ENCODE measurements at places on chromosomes 16 and 17.

DNA sequence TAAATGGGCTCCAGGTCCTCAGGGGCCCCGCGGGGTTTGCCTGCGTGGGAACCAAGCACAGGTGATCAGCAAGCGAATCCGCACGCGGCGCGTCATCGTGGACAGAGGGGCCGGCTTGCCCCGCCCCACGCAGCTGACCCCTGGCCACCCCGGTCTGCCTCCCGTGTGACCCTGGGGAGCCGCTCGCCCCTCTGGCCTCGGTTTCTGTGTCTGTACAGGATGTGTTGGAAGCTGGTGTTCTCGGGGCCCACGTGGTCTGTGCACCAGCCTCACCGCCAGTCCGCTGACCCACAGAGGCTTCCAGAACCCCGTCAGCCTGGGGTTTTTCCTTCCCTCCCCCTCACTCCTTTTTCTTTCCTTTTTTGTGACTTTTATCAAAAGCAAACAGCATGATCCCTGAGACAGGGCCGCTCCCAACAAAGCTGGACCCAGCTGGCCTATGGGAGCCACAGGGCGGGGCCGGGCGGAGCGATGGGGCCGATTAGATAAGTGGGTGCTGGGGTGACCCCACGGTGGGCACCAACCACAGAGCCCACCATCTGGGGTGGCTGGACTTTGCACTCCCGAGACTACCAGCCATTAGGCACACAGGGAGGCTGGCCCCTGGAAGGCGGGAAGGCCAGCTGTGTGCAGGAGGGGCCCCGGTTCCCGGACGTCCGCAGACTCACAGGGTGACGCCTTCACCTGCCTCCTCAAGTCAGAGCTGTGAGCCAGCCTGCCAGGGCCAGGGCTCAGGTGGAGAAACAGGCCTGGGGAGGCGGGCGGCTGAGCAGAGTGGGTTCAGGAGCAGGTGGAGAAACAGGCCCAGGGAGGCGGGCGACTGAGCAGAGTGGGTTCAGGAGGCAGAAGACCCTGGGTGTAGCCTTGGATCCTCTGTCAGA, 56.0 kb downstream of the ZFPM1 start:
- no peak for DNase-seq

DNA sequence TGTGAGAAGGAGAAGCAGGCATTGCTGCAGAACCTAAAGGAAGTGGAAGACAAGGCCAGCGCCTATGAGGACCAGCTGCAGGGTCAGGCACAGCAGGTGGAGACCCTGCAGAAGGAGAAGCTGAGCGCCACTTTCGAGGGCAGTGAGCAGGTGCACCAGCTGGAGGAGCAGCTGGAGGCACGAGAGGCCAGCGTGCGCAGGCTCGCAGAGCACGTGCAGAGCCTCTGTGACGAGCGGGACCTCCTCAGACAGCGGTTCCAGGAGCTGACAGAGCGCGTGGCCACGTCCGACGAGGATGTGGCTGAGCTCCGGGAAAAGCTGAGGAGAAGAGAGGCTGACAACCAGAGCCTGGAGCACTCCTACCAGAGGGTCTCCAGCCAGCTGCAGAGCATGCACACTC, 41.5 kb downstream of the PLD6 start:
- DNase-seq = no peak

DNA sequence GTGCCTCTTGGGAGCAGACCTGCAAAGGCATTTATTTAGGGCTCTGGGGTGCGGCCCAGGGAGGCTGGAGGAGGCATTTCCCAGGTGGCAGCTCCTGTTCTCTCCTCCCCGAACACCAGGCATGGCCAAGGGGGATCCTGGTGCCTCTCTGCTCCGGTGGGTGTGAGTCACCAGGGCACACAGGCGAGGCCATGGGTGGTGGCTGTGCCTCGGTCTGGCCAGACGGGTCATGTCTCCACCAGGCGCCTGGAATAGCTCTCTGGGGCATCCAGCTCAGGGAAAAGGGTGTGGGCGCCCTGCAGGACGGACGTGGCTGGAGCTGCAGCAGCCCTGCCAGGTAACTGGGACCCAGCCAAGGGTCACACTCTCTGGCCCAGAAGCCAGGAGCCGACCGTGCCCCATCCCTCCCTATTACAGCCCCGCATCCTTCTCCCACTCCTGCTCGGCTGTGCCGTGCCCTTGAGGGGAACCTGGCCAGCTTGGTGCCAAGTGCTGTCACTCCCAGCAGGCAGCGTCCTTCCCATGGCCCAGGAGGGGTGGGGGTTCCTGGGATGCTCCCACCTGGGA, 25.8 kb downstream of the SOX8 start:
- no peak for DNase-seq

- DNase-seq = no peak
These were observed 348.5 kb downstream of the KCNJ2 start for GRCh38 chr17:70517816-70518215.

GRCh38 chr17:57577751-57578607, 167.1 kb downstream of the CCDC182 start:
- no peak for DNase-seq

- no peak for DNase-seq
These were observed 6.7 kb downstream of the HAGHL start for GRCh38 chr16:733382-734207.

- DNase-seq = no peak
These were observed 47.5 kb upstream of the MEOX1 start for GRCh38 chr17:43709210-43709609.

DNA sequence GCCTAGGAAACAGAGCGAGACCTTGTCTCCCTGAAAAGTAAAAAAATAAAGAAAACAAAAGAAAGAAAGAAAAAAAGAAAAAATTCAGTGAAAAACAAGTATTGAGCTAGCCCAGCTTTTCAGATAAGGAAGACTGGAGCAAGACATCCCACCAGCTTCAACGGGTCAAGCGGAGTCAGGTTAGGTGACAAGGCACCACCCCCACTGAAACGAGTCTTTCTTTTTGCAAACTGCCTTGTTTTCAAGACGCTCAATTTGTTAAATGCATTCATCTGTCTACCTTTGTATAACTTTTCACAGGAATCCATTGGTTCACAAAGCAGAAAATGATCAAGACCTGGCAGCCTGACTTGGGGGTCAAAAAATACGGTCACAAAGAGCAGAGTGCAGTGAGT, 10.7 kb upstream of the AXIN2 start:
- DNase-seq = no peak

GRCh38 chr17:5582209-5583185, 1.8 kb downstream of the NLRP1 start:
- DNase-seq = no peak

DNA sequence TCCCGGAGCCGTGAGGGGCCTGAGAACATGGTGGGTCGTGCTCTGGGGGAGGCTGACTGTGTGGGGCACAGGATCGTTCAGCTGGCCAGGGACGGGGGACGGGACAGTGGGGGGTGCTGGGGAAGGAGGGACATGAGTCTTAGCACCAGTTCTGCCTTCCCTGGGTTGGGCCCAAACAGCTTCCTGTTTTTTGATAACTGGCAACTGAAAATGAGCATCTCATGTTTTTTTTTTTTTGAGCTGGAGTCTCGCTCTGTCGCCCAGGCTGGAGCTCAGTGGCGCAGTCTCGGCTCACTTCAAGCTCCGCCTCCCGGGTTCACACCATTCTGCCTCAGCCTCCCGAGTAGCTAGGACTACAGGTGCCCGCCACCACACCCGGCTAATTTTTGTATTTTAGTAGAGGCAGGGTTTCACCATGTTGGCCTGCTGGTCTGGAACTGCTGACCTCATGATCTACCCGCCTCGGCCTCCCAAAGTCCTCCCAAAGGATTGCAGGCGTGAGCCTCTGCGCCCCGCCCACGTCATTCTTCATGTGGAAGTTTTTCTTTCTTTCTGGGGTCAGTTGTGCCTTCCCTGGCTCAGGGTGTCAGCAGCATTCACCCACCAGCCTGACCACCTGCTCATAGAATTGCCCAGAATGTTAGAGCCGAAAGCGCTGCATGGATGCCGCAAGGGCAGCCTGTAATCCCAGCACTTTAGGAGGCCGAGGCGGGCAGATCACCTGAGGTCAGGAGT, 6.4 kb downstream of the ASPSCR1 start:
- DNase-seq = no peak

- DNase-seq = no peak
These were observed 37.0 kb upstream of the PEMT start for GRCh38 chr17:17628388-17629008.

DNA sequence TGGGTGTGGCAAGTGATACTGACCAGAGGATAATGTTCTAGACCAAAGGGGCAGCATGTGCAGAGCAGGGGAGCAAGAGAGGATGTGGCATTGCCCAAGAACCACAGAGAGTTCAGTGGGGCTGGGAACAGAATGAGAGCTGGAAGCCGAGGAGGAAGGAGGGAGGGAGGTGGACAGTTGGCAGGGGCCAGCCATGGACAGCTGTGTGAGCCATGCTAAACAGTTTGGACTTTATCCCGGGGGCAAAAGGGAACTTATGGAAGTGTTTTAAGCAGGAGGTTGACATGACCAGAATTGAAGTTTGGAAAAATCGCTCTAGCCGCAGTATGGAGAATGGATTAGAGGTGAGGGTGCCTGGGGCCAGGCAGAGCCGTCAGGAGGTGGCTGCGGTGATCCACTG, 29.4 kb upstream of the TMEM132E start:
- DNase-seq = no peak

- no peak for DNase-seq
These were observed 160.3 kb upstream of the DYNLRB2 start for GRCh38 chr16:80380514-80380913.

GRCh38 chr16:84999200-84999599, 12.1 kb downstream of the ZDHHC7 start:
- peak; percentile 25 for DNase-seq

GRCh38 chr16:48317614-48318315, 67.4 kb downstream of the SIAH1 start:
- DNase-seq = no peak

Measured in dermis microvascular lymphatic vessel endothelial cell (primary cell).